ENCODE measurements at places on chromosomes 11 and 22.

DNA sequence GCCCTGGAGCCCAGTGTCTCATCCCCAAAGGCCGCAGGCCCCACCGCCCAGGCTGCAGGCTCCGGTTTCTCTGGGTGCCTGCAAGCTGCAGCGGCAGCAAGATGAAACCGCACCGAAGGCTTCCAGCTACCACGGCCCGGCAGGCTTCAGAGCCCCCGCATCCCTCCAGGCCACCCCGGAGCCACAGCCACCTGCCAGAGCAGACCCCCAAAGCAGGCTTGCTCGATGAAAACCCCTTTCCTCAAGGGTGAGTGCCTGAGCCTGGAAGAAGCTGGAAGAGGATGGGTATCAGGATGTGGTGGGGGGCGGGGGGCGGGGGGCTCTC is 24.5 kb upstream of the GNB1L start:
- DNase-seq: no peak

DNA sequence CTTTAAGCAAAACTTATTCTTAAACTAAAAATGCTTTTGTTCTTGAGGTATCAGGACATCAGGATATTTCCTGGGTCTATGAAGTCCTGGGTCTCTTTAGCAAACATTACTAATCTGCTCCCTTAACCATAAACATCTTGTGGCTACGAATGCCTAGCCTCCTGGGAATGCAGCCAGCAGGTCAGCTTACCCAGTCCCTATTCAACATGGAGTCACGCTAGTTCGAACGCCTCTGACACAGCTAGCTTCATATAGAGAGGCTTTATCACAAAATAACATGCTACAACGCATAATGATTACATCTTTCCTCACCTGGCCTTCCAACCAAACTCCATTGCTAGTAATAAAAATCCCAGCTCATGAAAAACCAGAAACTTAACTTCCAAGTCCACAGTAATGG is 17.5 kb upstream of the FIBIN start:
- DNase-seq: no peak

- DNase-seq: no peak
Observed at GRCh38 chr11:13126430-13126829, 117.3 kb downstream of the RASSF10 start.

DNA sequence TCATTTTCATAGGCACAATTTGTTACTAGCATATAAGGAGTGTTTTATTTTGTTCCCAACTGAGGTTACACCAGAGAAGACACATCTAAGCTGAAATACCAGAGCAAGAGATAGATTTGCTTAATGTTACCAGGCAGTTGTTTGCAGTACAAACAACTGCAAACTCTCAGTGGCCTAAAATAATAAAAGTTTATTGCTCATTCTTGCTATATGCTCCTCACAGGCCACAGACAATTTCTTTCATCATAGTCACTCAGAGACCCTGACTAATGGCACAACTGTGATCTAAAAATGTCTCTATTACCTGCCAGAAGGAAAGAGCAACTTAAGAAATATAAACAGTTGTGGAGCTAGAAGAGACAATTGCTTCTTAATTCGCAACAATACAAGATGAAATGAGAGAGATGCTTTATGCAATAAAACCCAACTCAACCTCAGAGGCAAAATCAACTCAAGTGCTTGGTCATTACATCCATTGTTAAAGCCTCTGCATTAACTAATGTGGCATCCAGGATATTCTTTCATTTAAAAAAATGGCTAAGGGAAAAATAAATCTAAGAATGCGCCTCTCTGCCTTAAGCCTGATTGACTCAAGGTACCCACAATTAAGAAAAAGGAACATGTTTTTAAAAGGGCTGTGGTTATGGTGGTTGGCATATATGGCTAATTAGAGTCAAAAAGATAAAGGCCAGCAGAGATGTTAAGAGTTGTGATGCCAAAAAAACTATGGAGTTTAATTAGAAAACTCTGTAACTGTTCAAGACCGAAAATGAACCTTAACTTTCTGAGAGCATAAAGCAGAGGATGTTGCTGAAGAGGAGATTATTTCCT is 103.7 kb downstream of the CD44 start:
- no peak for DNase-seq

DNA sequence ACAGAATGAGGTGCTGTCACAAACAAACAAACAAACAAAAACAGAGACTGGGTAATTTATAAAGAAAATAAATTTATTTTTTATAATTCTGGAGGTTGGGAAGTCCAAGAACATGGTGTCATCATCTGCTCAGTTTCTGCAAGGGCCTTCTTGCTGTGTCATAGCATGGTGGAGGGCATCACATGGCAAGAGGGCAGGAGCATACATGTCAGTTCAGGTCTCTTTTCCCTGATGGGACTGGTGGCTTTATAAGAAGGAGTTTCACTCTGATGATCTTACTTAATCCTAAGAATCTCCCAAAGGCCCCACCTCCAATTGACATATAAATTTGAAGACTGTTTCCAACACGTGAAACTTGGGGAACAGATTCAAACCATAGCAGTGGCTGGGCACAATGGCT is 135.7 kb downstream of the NECTIN1 start:
- no peak for DNase-seq

DNA sequence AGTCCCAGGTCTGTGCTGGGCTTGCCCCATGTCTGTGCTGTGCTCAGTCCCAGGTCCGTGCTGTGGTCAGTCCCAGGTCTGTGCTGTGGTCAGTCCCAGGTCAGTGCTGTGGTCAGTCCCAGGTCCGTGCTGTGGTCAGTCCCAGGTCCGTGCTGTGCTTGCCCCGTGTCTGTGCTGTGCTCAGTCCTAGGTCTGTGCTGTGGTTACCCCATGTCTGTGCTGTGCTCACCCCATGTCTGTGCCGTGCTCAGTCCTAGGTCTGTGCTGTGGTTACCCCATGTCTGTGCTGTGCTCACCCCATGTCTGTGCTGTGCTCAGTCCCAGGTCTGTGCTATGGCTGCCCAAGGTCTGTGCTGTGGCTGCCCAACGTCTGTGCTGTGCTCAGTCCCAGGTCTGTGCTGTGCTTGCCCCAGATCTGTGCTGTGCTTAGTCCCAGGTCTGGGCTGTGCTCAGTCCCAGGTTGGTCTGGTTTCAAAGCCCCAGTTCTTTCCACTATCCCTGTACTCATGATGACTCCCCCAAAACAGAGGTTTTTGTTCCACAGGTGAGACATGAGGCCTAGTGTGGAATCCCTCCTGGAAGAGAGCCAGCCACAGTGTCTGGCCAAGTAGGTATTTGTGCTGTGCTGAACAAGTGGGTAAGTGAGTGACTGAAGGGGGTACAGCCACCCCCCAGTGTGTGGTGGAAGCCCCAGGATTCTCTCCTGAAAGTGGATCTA is 34.8 kb downstream of the IRAG1 start:
- DNase-seq: no peak

- DNase-seq: no peak
Observed at GRCh38 chr22:24119476-24119875, 61.8 kb upstream of the SUSD2 start.

DNA sequence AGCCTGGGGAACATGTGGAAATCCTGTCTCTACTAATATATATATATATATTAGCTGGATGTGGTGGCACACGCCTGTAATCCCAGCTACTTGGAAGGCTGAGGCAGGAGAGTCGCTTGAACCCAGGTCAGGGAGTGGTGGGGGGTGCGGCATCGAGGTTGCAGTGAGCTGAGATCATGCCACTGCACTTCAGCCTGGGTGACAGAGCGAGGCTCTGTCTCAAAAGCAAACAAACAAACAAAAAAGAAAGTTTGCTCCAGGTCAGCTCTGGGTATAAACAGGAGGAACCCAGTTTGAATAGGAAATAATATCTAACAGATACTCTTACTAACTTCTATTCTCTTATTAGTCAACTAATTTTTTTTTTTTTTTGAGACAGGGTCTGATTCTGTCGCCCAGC is 34.3 kb upstream of the CECR2 start:
- no peak for DNase-seq

DNA sequence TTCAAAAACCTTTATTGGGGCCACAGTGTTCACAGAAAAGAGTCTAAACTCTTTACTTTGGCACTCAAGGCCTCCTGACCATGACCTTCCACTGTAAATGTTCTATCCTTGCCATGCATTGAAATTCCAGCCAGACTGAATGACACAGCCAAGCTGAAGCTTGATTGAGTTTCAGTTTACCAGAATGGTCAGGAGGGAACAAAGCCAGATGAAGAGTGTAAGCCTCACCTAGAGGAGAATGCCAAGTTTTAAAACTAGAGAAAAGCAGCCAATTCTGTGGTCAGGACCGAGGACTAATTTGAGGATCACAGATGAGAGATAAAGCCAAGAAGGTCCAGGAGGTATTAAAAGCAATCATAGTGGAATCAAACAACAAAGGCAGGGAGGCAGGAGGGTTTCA is 215.3 kb downstream of the KCNA4 start:
- no peak for DNase-seq

DNA sequence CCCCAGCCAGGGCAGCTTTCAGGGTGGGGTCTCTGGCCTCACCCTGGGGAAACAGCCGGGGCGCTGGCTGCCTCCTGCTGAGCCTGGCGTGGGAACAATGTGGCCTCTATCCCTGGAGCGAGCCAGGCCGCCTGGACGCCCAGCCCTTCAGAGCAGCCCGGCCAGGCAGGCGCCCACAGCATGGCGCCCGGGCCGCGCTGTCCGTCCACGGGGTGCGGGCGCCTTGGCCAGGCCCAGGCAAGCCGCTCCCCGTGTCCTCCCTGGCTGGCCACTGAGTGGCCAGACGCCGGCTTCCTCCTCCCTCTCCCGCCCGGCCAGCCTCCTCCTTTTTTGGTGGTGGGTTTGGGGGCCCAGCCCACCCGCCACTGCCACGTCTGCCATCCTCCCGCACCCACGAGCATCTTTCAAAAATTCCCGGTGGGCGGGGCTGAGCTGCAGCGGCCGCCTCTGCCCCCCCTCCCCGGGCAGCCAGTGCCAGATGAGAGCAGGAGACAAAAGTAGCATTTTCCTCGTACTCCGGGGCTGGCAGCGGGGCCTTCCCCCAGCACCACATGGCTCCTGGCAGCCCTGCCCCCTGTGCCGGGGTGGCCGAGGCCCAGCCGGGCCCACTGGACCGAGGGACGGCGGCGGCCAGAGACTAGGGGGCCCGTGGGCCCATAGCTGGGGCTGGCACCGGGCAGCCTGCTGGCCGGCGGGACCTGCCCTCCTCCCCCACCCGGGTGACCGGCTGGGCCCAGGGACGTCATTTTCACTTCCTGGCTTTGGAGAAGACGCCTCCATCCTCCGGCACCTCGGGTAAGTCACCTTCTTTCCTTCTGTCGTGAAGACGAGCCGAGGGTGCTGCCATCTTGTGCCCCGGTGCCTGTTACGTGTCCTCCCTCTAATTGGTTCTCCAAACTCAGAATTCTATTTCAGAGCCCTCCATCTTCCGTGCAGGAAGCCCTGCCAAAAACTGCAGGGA is 70.2 kb upstream of the PPARA start:
- DNase-seq: no peak

GRCh38 chr11:122100037-122100755 is 15.8 kb downstream of the BLID start:
- DNase-seq: no peak

- no peak for DNase-seq
Observed at GRCh38 chr11:117731722-117732290, 65.2 kb downstream of the DSCAML1 start.

GRCh38 chr22:49036513-49036912 is 791.2 kb downstream of the BRD1 start:
- no peak for DNase-seq

DNA sequence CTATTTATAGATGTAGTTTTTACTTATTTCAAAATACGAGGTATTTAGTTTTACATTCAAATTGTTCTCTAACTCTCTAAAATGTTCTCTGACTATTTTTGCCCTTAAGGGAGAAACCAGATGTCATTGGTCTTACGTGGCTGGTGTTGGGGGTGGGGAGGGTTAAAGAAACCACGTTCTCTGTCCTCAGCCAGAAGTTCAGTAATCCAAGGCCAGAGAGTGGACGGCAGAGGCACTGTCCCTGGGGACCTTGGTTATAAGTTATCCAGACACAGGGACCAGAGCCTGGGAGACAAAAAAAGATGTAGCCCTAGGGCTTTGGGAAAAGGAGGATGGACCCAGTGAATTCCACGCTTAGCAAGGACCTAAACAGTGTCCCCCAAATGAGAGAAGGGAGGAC is 706 bp upstream of the OR51E1 start:
- no peak for DNase-seq

DNA sequence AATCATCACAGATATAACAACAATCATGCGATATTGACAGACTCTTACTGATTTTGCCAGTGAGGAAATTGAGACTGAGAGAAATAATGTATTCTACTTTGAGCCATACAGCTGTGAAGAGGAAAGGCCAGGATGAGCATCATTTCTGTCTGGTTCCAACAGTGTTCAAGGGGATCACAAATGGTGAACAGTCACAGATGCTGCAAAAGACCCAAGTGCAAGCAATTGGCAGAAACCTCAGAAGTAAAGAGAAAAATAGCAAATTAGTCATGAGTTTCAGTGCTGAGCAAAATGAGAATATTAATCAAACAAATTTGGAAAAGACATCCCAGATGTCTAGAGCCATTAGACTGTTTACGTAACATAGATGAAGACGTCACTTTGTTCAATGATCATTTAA is 114.1 kb downstream of the RAB38 start:
- DNase-seq: no peak

DNA sequence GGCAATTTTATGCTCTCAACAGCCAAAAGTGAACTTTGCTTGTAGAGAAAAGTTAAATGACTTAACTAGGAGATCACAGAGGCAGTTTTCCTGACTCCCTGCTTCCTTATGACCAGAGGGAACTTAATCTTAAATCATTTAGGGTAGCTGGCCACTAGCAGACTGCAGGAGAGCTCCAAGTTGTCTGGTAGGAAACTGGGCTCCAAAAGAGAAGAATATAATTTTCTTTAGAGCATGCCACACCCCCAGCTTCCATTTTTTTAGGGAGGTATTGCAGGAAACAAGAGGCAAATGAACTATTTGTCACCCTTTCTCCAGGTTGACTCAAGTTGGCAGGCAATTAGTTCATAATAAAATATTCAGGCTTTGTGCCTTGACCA is 2.6 kb downstream of the METTL15 start:
- DNase-seq: no peak

- DNase-seq: no peak
Observed at GRCh38 chr22:21837248-21837979, 30.0 kb downstream of the MAPK1 start.

GRCh38 chr11:20671856-20672546 is 2.6 kb downstream of the NELL1 start:
- no peak for DNase-seq

All from stimulated activated CD4-positive, alpha-beta T cell treated with anti-CD3 and anti-CD28 coated beads, Interleukin-12 subunit alpha, Interleukin-12 subunit beta, amount 100 ng/mL, for 24 hours (primary cell).